Panc1 (cell line): ENCODE measurements at places on chromosomes 6 and 20. TPM values are rescaled to one million over a fixed set of nuclear protein-coding genes. Genes with fewer than 3 reads are reported as not detected.

Gene FOXO3
- 43.8 TPM for total RNA-seq

Gene KCNQ2
- total RNA-seq, result 19.4 TPM

Gene SLC17A4
- not detected for total RNA-seq

Gene DAAM2
- total RNA-seq, result not detected

Gene VSTM2L
- 16.0 TPM for total RNA-seq

Gene DPPA5
- not detected for total RNA-seq

Gene SPATS1
- total RNA-seq, result not detected

Gene HTR1B
- total RNA-seq, result 14.0 TPM

Gene ASIP
- total RNA-seq, result not detected

Gene PAK5
- total RNA-seq, result not detected

Gene HLA-DMB
- total RNA-seq, result 0.44 TPM

Gene EYS
- not detected for total RNA-seq

Gene MEP1A
- not detected for total RNA-seq

Gene TSBP1
- not detected for total RNA-seq

Gene ASXL1
- 205 TPM for total RNA-seq
